ENCODE measurements at places on chromosomes 16 and 17.
A peak's percentile ranks its signal among the peaks of the same experiment; 100 is the strongest.

DNA sequence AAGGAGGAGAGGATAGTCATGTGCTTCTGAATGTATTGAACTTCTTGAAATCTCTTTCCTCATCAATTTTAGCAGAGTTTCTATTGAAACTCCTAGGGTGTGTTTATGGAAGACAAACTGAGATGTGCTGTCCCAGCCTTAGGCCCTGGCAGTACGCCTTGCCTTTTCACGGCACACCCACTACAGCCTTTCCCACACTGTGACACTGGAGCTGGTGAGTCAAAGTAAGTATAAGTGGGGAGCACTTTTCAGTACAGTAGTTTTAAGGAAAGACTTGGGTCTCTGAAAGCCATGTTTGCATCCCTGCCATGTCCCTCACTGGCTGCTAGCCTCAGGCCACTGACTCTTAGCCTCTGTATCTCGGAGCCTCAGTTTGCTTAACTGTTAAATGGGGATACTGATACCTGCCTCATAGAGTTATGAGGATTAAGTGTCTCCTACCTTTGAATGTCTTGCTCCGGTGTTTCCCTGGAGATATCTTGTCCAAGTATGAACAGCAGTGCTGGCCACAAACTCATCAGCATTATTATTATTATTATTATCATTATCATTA is 144.7 kb upstream of the CRHR1 start:
- no peak for DNase-seq

GRCh38 chr16:46688101-46688653 is 801 bp downstream of the VPS35 start:
- DNase-seq: no peak

DNA sequence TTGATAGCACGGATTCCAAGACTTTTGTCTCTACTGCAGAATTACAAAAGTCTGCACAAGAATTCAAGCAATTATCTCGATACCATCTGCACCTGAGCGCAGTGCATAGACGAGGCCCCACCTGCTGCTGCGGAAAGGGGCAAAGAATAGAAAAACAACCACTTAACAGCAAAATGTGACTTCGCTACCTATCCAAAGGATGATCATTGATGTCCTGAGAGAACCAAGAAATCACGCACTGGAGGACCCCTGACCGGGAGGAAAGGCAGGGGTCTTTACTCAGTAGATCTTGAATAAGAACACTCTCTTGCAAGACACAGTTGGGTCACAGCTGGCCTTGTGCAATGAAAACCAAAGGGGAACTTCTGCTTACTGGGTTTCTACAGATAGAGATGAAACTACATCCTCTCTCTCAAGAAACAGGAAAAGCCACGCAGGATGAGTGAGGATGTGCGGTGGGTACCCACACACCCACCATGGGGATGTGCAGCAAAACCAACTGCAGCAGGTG is 147.4 kb upstream of the RPH3AL start:
- DNase-seq: no peak

- DNase-seq: peak; percentile 20
Observed at GRCh38 chr16:29849505-29849904, 13.5 kb downstream of the CDIPT start.

DNA sequence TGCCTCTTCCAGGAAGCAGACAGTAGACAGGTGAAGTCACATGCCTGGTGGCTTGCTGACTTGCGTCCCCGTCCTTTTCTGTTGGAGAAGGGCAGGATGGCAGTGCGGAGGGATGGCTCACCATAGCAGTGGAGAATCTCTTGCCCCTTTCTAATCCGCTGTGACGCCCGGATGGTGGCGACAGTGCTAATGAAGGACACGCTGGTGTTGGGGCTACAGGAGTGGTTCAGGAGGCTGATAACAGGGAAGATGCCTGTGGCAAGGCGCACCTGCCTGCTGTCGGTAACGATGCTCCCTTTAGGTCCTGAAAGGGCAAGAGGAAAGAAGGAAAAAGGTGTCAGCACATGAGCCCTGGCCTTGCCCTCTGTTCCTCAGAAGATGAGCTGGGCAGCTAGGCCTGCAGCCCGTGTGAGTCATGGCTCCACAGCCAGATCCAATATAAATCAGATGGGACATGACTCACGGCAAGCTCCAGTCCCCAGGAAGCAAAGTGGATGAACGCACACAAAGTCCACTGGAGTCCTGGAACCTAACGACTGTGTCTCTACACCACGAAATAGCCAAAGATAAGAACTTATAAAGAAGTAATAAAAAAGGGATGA is 25.5 kb downstream of the SERPINF1 start:
- no peak for DNase-seq

DNA sequence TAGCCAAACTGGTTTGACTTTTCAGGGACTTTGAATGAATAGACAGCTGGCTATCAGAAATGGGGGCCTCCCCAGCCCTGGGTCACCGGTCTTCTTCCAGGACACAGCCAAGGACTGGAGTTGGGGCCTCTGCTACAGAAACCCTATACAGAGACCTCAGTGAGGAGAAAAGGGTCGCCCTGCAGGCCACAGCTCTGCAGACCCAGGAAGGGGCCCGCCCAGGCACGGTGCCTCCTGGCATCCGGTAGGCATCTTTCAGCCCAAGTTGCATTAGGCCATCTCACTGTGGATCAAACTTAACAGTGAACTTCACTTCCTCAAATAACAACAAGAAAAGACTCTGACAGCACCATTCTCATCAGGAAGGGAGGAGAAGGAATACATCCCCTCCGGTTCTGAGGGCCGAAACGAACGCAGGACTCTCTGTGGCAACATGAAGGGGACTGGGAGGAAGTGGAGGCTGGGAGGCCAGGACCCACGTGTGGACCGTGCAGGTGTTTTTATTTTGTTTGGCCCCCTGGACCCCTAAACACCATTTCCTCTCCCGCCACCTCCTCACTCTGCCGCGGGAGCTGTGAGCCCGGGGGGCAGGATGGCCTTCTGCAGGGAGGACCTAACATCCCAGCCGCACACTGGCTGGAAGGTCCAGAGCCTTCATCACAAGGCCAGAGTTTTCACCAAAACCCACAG is 7.2 kb downstream of the SLC38A10 start:
- no peak for DNase-seq
